Esophagus muscularis mucosa (tissue), 4 donors: ENCODE measurements at places on chromosomes 13 and 19. TPM values are rescaled to one million over a fixed set of nuclear protein-coding genes. Genes with fewer than 3 reads are reported as not detected.

- peak; percentile 94 for DNase-seq
- H3K27me3 ChIP-seq, result no peaks in the 10 kb centered on the region
- H3K27ac ChIP-seq, result no peak overlapping the region
Measured at GRCh38 chr19:2315818-2316353, 7.9 kb upstream of the LINGO3 start.

DNA sequence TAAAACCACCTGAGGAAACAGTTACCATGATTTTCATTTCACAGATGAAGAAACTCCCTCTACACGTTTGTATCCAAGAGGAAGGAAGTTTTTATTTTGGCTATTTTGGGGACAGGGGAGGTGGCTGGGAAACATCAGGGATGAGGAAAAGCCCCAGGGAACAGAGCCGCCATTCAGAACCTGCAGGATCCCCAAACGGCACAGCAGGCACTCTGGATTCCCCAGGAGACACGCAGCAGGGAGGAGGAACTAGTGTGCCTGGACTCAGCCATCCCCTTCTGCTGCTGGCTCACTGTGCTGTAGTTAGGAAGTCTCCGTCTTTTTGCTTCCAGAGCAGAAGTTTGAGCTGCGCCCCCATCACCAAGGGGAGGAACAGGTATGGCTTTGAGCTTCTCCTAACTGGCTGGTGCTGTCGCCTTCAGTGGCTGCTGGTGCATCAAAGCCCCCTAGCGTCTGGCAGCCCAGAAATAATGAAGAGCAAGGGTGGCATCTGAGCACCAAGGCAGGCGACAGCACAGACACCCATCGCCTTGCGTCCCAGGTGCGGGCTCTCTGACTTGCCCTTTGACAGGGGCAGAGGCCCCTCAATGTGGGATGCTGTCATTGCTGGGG, 4.2 kb downstream of the NAPA start:
- peaks cover 84% of the 10 kb centered on the region for H3K4me1 ChIP-seq
- H3K4me3 ChIP-seq, result no peak overlapping the region
- peak overlapping the region; percentile 99 for H3K27ac ChIP-seq
- DNase-seq, result no peak
- H3K27me3 ChIP-seq, result no peaks in the 10 kb centered on the region

DNA sequence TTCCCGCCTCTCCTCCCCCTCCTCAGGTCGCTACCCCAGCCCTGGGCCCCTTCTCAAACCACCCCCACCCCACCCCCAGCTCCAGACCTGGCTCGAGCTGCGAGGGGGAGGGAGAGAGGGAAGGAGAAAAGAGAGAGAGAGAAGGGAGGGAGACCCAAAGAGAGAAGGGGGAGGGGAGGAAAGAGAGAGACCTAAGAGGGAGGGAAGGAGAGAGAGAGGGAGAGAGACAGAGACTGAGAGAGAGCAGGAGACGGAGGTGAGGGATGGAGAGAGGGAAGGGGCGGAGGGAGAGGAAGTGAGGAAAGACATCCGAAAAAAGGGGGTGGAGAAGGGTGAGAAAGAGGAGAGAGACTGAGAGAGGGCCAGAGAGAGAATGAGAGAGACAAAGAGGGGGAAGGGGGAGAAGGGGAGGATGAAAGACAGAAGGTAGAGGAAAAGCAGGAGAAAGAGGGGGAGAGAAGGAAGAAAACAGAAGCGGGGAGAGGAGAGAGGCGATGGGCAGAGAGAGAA, 2.0 kb upstream of the SPACA6 start:
- H3K27me3 ChIP-seq, result no peaks in the 10 kb centered on the region
- peaks cover 33% of the 10 kb centered on the region for H3K36me3 ChIP-seq
- H3K4me3 ChIP-seq, result peak overlapping the region; percentile 97
- no peak for DNase-seq

DNA sequence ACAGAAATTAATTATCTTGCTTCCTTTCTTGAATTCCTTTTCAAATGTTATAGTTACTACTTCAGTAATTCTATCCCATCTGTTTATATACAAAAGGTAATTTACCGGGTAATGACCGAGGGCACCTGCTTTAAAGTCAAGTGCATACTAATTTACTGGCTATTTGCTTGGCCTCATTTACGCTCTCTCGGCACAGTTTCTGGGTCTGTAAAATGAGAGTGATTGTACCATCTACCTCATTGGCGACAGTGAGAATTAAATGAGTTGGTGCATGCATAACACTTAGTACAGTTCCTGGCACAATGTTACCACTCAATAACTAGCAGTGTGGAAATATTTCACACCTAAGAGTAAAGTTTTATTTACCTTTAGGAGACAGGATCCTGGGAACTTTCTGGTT, 111.6 kb downstream of the GGACT start:
- H3K27ac ChIP-seq, result no peak overlapping the region
- H3K36me3 ChIP-seq, result peaks cover 3% of the 10 kb centered on the region
- H3K4me1 ChIP-seq, result no peaks in the 10 kb centered on the region
- H3K4me3 ChIP-seq, result no peak overlapping the region
- no peaks in the 10 kb centered on the region for H3K27me3 ChIP-seq

GRCh38 chr13:77523386-77523785, 12.1 kb upstream of the SCEL start:
- no peak overlapping the region for H3K27ac ChIP-seq
- no peak overlapping the region for H3K4me3 ChIP-seq
- no peaks in the 10 kb centered on the region for H3K36me3 ChIP-seq
- no peaks in the 10 kb centered on the region for H3K27me3 ChIP-seq
- no peaks in the 10 kb centered on the region for H3K4me1 ChIP-seq
- peak; percentile 17 for DNase-seq

DNA sequence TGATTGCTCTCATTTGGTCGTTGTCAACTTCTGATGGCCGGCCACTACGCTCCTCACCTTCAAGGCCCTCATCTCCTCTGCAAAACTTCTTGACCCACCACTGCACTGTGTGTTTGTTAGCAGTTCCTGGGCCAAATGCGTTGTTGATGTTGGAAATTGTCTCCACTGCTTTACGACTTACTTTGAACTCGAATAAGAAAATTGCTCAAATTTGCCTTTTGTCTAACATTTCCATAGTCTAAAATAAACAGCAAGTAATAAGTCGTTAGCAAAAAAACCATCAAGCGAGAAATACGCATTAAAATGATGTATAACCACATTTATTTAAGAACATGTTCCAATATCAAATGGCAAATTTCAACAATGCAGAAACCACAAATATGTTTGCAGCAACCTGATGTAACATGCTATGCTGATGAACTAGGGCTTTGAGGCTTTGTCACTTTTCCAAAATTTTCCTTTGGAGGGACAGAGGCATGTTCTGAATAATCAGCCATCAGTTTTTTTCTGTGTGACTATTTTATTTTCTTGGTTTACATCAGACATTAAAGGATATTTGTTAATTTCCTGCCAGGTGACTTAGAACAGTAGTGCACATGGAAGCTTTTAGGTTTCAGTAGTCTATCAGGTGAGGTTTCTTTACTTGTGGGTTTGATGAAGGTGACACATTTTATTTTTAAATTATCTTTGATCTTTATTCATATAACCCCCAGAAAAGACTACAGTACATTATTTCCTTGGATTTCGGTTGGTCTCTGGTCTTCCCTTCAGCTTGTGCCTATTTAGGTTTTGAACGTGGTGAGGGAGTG, 74.7 kb upstream of the TEX29 start:
- peaks cover 70% of the 10 kb centered on the region for H3K36me3 ChIP-seq
- H3K27me3 ChIP-seq, result no peaks in the 10 kb centered on the region

DNA sequence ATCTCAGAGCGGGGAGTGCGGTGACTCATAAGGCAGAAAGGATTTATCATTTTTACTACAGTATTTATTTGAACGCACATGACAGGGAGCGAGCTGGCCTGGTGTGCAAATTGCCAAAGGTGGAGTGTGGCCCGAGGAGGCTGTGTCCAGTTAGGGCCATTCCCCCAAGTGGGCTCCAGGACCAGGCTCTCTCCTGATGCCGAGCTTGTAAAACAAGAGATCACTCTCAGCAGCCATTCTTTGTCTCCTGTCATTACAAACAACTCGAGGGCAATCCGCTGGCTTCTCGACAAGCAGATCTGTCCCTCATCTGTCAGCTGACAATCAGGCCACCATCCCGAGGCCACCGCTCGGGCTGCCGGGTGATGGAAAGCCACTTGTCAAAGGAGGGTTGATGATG, 418.9 kb downstream of the ZNF536 start:
- no peak overlapping the region for H3K27ac ChIP-seq
- H3K4me3 ChIP-seq, result no peak overlapping the region
- no peaks in the 10 kb centered on the region for H3K36me3 ChIP-seq
- no peaks in the 10 kb centered on the region for H3K4me1 ChIP-seq
- no peaks in the 10 kb centered on the region for H3K27me3 ChIP-seq

- DNase-seq, result no peak
- peaks cover 66% of the 10 kb centered on the region for H3K4me1 ChIP-seq
- H3K36me3 ChIP-seq, result peaks cover 10% of the 10 kb centered on the region
- peak overlapping the region; percentile 97 for H3K27ac ChIP-seq
- H3K27me3 ChIP-seq, result no peaks in the 10 kb centered on the region
- peak overlapping the region; percentile 88 for H3K4me3 ChIP-seq
Measured at GRCh38 chr19:12788042-12788681, 3.1 kb upstream of the JUNB start.

GRCh38 chr13:29767006-29767405, 83.4 kb downstream of the UBL3 start:
- no peak overlapping the region for H3K27ac ChIP-seq
- no peaks in the 10 kb centered on the region for H3K27me3 ChIP-seq
- peaks cover 20% of the 10 kb centered on the region for H3K36me3 ChIP-seq
- peaks cover 27% of the 10 kb centered on the region for H3K4me1 ChIP-seq
- no peak for DNase-seq

DNA sequence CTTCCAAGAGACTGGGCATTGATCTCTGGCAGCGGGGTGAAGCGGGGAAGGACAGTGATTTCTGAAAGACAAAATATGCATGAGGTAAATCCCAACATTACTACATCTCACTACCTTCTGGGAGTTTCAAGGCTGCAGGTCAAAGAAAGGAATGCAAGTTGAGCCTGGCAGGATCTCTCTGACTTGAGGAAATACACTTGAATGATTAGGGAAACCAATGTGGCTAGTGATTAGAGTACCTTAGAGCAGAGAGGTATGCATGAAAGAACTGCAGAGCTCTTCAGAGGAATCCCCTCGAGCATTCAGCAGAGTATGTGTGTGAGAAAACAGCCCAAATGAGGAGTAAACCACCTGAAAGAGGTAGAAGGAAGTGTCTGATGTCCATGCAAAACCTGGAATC, 2874.1 kb upstream of the PCDH20 start:
- no peaks in the 10 kb centered on the region for H3K4me1 ChIP-seq
- no peak for DNase-seq
- H3K4me3 ChIP-seq, result no peak overlapping the region
- no peak overlapping the region for H3K27ac ChIP-seq
- H3K36me3 ChIP-seq, result no peaks in the 10 kb centered on the region

GRCh38 chr13:51825165-51825592, 19.8 kb downstream of the TMEM272 start:
- no peaks in the 10 kb centered on the region for H3K36me3 ChIP-seq
- peaks cover 31% of the 10 kb centered on the region for H3K4me1 ChIP-seq
- DNase-seq, result no peak
- H3K27ac ChIP-seq, result peak overlapping the region; percentile 12

DNA sequence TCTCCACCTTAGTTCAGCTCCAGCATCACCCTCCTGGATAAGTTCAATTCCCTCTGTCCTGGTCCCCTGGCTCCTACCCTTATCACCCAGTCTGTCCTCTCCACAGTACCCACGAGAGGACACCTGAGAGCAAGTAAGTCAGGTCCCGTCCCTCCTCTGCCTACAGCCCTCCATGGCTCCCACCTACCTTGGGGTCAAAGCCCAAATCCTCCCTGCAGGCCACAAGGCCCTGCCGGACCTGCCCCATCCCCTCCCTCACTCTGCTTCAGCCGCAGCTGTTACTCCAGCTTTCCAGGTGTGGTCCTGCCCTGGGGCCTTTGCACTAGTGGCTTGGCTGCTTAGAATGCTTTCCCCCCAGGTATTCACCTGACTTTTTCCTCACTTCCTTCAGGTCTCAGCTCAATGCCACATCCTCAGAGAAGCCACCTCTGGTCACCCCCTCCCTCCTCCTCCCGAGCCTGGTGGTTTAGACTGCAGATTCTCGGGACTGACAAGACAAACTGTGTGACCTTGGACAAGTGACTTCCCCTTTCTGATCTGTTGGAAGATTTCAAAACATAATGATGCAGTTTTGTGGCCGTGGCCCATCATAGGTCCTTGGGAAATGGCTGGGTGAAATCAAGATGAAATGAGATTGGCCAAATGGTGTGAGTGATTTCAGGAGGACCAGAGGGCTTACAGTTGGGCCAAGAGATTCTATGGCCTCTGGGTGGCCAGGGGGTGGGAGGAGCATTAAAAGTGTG, 3.6 kb downstream of the TUBB4A start:
- no peaks in the 10 kb centered on the region for H3K36me3 ChIP-seq
- peaks cover 15% of the 10 kb centered on the region for H3K4me1 ChIP-seq
- no peak for DNase-seq
- H3K27ac ChIP-seq, result no peak overlapping the region
- H3K4me3 ChIP-seq, result no peak overlapping the region

GRCh38 chr19:5958074-5958850, 19.7 kb downstream of the RANBP3 start:
- H3K4me1 ChIP-seq, result peaks cover 100% of the 10 kb centered on the region
- H3K27ac ChIP-seq, result peak overlapping the region; percentile 79
- H3K36me3 ChIP-seq, result no peaks in the 10 kb centered on the region
- no peaks in the 10 kb centered on the region for H3K27me3 ChIP-seq
- H3K4me3 ChIP-seq, result no peak overlapping the region

DNA sequence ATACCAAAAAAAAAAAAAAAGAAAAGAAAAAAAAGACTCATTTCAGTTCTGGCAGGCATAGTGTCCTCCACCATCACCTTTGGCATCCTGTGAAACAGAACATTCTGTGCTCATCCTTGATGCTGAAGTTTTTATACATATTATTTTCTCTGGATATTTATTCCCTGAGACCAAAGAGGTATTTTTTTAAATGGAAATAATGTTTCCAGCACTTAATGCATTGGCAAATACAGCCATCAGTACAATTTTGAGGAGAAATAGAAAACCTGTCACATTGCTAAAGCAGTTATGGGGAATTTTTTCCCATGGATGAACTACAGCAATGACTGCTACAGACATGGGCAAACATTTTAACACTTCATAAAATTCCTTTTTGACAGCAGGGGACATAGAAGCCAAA, 312.4 kb downstream of the DNAJC15 start:
- no peak for DNase-seq
- H3K27ac ChIP-seq, result peak overlapping the region; percentile 84
- H3K4me3 ChIP-seq, result no peak overlapping the region
- no peaks in the 10 kb centered on the region for H3K36me3 ChIP-seq
- no peaks in the 10 kb centered on the region for H3K27me3 ChIP-seq

Gene PTH2
- total RNA-seq, result not detected

Gene NKPD1
- not detected for total RNA-seq

Gene LSR
- 8.7 TPM for total RNA-seq

Gene KRTDAP
- total RNA-seq, result not detected

Gene ZNF813
- 1.7 TPM for total RNA-seq

Gene IGFL2
- not detected for total RNA-seq

Gene CYP2F1
- not detected for total RNA-seq

Gene C19orf18
- 0.83 TPM for total RNA-seq
